ENCODE measurements at places on chromosomes 7 and 10.

GRCh38 chr7:98922392-98923187 is 44.3 kb downstream of the TRRAP start:
- no peak for DNase-seq

DNA sequence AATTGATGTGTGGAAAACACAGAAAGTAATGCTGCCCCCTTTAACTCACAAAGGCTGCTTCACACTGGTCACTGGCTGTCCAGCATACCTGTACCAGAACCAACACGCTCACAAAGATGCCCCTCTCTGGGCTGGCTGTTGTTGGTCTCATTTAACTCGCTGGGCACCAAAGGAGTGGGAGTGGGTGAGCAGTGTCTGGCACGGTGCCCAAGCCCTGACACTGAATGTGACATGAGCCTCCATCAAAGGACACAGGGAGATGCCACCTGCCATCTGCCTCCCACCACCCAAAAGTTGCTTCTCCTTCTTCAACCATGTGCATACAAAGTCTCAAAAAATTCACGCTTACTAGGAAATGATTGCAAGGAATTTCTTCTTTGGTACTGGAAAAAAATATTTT is 86.8 kb downstream of the FGFR2 start:
- no peak for DNase-seq

GRCh38 chr10:58137813-58138212 is 129.9 kb downstream of the IPMK start:
- DNase-seq, result no peak

DNA sequence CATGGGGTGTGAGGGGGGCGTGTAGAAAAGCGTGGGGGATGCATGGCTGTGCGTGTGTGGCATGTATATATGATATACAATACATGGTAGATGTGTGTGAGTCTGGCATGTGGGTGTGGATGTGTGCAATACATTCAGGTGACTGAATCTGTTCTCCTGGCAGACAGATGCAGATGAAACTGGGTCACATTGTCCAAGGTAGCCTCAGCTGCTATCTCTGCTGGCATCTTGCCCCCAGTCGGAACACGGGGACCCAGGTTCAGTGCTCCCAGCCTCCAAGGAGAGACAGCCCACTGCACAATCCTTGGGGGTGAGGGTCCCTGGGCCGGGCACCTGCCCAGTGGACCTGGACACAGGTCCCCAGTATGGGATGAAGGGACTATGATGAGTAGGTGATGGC is 12.4 kb upstream of the SRRM3 start:
- no peak for DNase-seq

GRCh38 chr7:75662579-75663301 is 76.0 kb downstream of the HIP1 start:
- DNase-seq, result no peak

- DNase-seq, result no peak
Measured at GRCh38 chr10:118767297-118768040, 12.7 kb upstream of the CACUL1 start.

DNA sequence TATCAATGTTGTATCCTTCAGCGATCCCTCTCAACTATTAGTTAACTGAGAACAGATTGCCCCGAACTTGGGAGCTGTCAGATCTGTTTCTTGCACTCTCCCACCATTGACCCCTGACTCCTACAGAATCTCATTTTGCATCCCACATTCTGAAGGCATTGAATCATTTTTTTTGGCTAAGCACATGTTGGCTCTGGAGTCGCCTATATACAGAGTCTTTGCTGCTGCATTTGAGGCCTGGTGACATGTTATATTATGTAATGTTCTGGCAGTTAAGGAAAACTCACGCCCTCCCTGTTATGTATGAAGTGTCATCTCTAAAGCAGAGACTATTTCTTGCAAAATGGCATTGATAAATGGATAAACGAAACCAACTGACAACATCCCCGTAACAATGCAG is 159.2 kb upstream of the ITGB1 start:
- no peak for DNase-seq

DNA sequence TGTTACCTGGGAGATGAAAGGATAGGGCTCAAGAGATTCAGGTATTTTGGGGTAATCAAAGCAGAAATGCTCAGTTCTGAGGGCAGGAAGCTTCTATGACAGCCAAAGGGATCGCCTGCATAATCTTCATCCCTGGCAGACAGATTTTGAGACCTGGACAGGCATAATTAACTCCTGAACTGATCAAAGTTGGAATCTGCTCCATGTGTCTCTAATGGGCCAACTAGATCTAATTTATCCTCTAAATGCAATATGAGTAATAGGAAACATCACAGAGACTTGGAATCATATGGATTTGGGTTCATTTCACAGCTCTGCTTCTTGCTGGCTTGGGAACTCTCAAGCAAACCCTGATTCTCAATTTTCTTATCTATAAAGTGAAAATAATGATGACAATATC is 41.2 kb upstream of the EPHB6 start:
- DNase-seq, result no peak

DNA sequence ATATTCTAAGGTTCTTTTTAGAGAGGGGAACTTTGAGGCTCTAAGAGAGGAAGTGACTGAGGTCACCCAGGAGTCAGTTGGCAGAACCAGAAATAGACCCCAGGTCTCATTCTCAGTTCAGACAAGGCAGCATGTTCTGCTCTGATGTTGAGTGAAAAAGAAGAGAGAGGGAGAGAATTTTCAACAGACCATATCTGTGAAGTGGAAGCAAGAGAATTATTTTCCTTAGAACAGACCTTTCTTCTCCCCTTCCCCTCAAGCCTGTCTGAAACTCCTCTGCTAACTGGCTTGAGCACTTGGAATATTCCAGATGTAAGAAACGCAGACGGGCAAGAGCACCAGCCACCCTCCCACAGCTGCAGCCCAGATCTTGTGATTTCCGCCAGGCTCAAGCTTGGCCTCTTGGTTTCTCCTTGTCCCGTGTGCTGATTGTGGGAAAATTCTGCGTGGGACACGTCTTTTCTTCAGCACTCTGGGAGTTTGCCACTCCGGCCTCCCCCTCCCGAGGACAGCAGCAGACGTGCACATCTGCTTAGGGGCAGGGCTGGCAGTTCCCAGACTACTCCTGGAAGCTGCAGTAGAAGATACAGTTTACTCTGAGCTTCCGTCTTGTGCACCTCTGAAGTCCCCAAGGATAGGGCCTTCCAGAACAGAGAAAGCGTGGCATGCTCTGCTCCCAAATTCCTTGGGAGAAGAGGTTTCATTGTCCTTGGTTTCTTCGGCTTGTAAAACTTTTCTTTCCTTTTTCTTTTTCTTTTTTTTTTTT is 22.7 kb upstream of the IKZF1 start:
- DNase-seq, result no peak
